ENCODE measurements at places on chromosomes 3 and 15. TPM values are rescaled to one million over a fixed set of nuclear protein-coding genes. Genes with fewer than 3 reads are reported as not detected.

GRCh38 chr15:91407269-91407889 is 307.3 kb downstream of the SV2B start:
- no peaks in the 10 kb centered on the region for H3K36me3 ChIP-seq
- peaks cover 21% of the 10 kb centered on the region for H3K4me1 ChIP-seq
- H3K27ac ChIP-seq = no peak overlapping the region
- no peak overlapping the region for H3K4me3 ChIP-seq

- no peak overlapping the region for H3K27ac ChIP-seq
- H3K36me3 ChIP-seq = no peaks in the 10 kb centered on the region
- no peaks in the 10 kb centered on the region for H3K27me3 ChIP-seq
- no peak for DNase-seq
- H3K4me1 ChIP-seq = peaks cover 13% of the 10 kb centered on the region
Measured at GRCh38 chr3:16402451-16402850, 111.0 kb downstream of the RFTN1 start.

- no peaks in the 10 kb centered on the region for H3K27me3 ChIP-seq
- H3K27ac ChIP-seq = peak overlapping the region; percentile 47
- H3K4me3 ChIP-seq = no peak overlapping the region
- H3K4me1 ChIP-seq = peaks cover 67% of the 10 kb centered on the region
Measured at GRCh38 chr15:84992157-84992944, 10.7 kb downstream of the PDE8A start.

DNA sequence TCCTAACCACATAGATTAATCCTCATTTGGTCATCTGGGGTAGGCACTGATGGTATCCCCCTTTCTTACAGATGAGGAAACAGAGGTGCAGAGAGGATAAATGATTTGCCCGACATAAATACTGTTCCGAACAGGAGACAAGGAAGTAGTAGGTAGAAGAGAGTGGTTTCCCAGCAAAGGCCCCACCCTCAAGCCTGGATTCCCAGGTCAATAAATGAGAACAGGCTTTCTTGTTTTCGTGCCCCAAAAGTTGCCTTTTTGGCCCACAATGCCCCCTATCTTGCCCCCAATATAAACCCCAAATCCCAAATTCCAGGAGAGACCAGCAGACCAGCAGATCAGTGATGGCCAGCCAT is 125.5 kb upstream of the PRR20G start:
- no peak overlapping the region for H3K4me3 ChIP-seq
- no peak overlapping the region for H3K27ac ChIP-seq
- H3K36me3 ChIP-seq = no peaks in the 10 kb centered on the region
- H3K27me3 ChIP-seq = peaks cover 6% of the 10 kb centered on the region
- no peaks in the 10 kb centered on the region for H3K4me1 ChIP-seq

DNA sequence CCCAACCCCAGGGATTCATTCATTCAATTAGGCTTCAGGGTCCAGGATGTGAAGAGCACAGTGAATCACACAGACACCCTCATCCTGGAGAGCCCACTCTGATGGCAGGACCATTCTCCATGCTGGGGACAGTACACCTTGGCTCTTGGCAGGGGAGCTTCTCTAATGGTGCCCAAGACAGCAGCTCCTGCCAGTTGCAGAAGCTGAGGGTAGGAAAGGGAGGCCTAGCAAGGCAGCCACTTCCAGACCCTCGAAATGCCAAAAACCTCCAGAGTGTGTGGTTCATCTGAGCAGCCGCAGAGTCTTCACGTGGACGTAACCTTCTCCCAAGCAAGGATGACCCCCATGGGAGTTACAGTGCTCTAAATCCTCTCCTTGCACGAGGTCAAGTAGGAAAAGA is 186.2 kb downstream of the XXYLT1 start:
- no peak for DNase-seq
- no peak overlapping the region for H3K4me3 ChIP-seq
- H3K4me1 ChIP-seq = peaks cover 17% of the 10 kb centered on the region
- H3K27ac ChIP-seq = no peak overlapping the region
- H3K36me3 ChIP-seq = no peaks in the 10 kb centered on the region

The HMCES gene
- 80.5 TPM for total RNA-seq

The CYP19A1 gene
- total RNA-seq = 0.18 TPM

The CPB1 gene
- total RNA-seq = not detected

All from stomach (tissue), 19 donors.